ENCODE measurements at places on chromosomes 13 and 19.

- DNase-seq: no peak
These were observed 25.7 kb downstream of the CAB39L start for GRCh38 chr13:49418206-49418605.

DNA sequence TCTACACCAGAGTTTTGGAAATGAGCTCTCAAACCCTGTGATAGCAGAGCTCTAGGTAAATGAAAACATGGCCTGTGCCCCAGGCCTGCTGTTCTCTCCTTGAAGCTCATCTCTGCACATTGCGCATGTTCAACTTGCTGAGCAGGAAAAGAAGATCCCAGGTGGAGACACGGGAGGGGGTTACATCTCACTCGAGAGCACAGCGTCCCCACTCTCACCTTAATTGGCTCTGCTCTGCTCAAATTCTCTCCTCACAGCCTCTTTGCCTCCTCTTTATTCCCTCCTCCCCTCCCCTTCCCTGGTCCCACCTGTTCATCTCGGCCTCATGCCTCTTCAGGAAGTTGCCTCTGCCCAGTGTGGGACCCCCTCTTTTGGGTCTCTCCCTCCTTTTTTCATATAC, 44.7 kb downstream of the RGCC start:
- no peak for DNase-seq

DNA sequence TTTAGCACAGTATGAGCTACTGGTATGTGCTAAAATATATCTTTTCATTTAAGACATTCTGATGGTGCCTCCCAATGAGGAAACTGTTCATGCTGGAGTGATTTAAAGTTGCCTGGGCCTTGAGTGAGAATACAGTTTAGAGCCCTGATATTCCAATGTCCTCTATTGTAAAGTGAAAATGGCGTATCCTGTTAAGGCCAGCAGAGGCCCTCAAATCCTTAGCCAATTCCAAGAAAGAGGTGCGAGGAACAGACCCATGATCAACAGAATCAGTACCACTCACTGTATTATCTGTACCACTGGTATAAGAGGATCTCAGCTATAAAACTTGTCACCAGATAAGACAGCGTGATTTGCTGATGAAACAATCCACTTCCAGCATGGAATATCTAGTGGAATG, 273.1 kb upstream of the SLITRK5 start:
- DNase-seq: no peak

DNA sequence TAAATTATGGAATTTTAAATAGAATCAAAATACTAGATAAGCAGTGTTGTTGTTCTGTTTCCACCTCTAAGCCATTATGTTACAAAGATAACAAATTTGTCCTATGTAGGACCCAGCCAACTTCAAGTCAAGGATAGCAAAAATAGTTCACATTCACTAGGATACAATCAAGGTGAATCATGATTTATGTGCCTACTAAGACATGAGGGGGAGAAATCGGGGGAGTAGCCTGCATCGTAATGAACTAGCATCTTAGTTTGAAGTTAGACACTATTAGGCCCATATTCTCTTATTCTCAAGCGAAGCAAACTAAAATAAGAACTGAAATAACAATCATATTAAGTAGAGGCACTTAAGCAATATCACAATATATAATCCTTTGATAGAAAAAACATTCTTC, 779.4 kb upstream of the PCDH9 start:
- no peak for DNase-seq

DNA sequence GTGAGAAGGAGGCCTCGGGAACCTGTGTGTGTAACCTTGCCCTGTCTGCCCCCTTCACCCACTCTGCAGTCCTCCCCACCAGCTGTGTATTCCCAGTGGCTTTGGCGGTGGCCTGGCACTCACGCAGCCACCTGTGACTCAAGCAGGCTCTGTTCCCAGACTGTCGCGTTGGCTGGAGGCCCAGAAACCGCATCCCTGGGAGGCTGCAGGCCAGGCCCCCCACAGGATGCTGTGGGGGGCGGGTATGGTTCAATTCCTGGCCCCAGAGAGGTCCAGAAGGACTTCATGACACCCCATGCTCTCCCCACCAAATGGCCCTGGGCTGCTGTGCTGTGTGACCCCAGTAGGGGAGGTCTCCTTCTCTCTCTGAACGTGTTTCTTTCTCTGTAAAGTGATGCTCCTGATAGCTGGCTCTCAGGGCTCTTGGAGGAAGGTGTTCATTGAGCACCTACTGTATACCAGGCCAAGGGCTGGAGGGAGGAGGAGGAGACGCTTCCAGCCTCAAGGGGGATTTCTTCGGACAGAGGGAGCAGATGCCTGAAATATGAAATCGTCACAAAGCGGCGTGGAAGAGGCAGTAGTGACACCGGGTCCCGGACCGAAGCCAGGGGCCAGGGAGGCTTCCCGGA, 1.9 kb upstream of the LINGO3 start:
- peak; percentile 47 for DNase-seq

- DNase-seq: no peak
These were observed 426 bp downstream of the MYO9B start for GRCh38 chr19:17075864-17076542.

GRCh38 chr13:33846303-33847062, 28.5 kb downstream of the RFC3 start:
- no peak for DNase-seq

GRCh38 chr13:111621164-111621563, 300.7 kb downstream of the TEX29 start:
- DNase-seq: no peak

- DNase-seq: no peak
These were observed 2.8 kb upstream of the MKNK2 start for GRCh38 chr19:2053601-2054389.

DNA sequence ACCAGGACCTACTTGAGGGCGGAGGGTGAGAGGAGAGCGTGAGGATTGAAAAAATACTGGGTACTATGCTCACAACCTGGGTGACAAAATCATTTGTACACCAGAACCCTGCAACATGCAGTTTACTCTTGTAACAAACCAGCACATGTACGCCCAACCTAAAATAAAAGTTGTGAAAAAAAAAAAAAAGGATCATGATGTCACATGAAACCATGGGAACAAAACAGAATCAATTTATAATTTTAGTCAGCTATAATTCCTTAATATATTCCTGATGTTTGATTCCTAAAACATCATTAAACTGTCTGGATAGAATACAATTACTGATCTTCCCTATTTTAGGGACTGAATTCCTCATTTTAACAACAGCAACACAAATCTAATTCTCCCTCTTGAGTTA, 160.6 kb upstream of the SPRY2 start:
- no peak for DNase-seq

GRCh38 chr13:103926118-103926517, 859.9 kb upstream of the SLC10A2 start:
- DNase-seq: no peak

DNA sequence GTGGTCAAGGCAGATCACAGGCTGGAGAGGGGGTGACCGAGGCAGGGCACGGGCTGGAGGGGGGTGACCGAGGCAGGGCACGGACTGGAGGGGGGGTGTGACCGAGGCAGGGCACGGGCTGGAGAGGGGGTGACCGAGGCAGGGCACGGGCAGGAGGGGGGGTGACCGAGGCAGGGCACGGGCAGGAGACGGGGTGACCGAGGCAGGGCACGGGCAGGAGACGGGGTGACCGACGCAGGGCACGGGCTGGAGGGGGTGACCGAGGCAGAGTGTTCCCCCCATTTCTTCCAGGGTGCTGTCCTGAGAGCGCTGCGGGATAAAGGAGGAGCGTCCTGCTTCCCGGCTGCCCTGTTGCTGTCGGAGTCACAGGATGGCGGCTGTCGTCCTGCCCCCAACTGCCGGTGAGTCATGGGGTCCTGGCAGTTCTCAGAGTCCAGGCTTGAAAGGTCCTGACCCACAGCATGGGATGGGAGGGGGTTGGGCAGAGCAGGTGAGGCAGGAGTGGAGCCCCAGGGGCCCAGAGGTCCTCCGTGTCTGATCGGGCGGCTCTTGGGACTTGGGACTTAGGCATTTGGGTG, 5.3 kb downstream of the ZNF557 start:
- DNase-seq: no peak

- no peak for DNase-seq
These were observed 26.3 kb upstream of the GJB6 start for GRCh38 chr13:20258208-20258962.

GRCh38 chr13:76750126-76750525, 136.1 kb downstream of the KCTD12 start:
- DNase-seq: no peak

- no peak for DNase-seq
These were observed 1505.1 kb downstream of the PCDH9 start for GRCh38 chr13:65725006-65725405.

GRCh38 chr13:112743451-112744167, 53.8 kb downstream of the ATP11A start:
- no peak for DNase-seq

- DNase-seq: no peak
These were observed 10.3 kb upstream of the POSTN start for GRCh38 chr13:37608750-37609339.

All from AG10803 (cell line).